Stimulated activated CD4-positive, alpha-beta T cell treated with anti-CD3 and anti-CD28 coated beads, TNF-alpha, amount 100 ng/mL, for 4 hours (primary cell): ENCODE measurements at places on chromosomes 6 and 20.

- no peak for DNase-seq
These were observed 4.3 kb upstream of the ARG1 start for GRCh38 chr6:131568726-131569125.

DNA sequence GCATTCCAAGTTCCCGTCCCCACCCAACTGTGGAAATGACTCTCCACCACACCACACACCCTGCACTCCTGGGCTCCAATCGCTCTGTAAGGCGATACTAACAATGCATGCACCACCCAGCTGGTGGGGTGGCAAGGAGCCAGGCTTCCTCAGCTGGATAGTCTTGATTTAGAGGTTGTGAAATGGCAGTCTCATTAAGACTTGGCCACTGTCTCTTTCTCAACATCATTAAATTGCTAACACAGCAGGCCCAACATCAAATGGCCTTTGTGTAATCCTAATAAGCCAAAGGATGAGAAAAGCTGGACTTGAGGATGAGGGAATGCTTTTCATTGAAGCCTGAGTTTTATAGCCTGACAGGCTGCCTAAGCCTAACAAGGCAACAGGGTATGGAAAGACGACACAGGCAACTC, 223.7 kb downstream of the GMDS start:
- DNase-seq: no peak

- no peak for DNase-seq
These were observed 49.8 kb upstream of the NEDD9 start for GRCh38 chr6:11282245-11282644.

GRCh38 chr6:146498309-146498708, 45.3 kb upstream of the RAB32 start:
- no peak for DNase-seq

DNA sequence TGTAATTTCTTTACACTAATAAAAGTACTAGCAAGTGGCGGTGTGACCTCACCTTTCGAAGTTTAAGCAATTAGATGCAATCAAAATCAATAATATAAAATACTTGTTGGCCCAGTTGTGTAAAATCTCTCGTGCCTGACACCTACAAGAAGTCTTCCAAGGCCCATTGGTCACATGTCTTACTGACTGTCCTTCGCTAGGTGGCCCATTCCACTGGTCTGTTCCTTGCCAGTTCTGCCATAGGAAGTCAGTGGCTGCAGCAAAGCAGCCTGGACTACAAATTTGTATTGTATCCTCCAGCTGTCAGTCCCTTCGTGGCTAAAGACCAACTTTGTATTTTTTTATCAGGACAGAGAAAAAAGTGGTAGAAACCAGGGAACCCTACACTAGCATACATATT, 61.8 kb downstream of the CYB5R4 start:
- DNase-seq: no peak

GRCh38 chr6:167236239-167236571, 54.9 kb upstream of the UNC93A start:
- no peak for DNase-seq

DNA sequence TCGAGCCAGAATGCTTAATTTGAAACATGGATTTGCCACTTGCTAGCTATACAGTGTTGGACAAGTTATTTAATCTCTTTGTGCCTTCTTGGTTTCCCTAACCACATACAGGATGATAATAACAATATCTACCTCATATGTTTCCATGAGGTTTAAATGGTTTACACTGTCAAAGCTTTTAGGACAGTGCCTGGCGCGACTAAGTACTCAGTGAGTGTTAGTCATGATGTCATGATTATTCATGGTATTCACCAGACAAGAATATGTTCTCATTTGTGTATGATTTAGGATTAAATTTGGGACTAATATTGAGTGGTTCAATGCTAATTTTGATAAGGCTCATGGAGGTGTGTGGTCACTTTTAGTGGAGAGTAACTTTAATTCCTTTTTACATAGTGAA, 167.4 kb downstream of the EYA4 start:
- no peak for DNase-seq

DNA sequence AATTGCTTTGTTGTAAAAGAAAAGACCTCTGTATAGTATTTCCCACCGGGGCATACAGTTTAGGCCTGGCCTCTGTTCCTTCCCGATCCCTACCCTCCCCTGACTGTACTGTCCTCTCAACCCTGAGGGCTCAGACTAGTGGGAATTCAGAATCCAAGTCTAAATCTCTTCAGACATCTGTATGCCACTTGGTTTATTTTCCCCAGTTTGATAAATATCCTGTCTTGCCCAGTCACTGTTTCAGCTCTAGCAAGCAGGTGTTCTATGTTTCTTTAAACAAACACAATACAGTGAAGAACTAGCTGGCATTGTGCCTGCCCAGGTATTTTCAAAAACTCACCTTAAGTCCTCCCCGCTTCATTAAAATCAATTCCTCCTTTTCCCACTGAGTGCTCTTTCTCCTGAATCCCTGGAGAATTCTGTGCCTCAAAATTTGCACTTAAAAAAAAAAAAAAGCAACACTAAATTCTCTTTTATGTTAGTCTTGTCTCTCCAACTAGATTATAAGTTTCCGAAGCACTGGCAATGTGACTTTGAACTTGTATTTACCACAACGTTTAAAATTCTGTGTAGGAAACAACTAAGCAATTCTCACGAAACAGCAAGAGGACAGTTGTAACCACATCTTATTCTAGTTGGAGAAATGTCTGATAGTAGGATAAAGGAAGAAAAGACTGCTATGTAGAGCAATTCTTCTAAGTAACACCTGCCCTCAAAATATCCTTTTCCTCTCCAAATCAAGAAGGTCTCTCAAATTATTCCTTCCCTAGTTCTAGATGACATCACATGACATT, 112.0 kb upstream of the CARMIL1 start:
- DNase-seq: no peak

GRCh38 chr20:60224914-60225313, 266.7 kb downstream of the CDH26 start:
- no peak for DNase-seq

- DNase-seq: no peak
These were observed 9.0 kb downstream of the OR2W1 start for GRCh38 chr6:29035951-29036350.

GRCh38 chr6:36124881-36125280, 5.4 kb upstream of the MAPK13 start:
- DNase-seq: no peak

GRCh38 chr20:54014293-54014926, 56.0 kb downstream of the BCAS1 start:
- no peak for DNase-seq

DNA sequence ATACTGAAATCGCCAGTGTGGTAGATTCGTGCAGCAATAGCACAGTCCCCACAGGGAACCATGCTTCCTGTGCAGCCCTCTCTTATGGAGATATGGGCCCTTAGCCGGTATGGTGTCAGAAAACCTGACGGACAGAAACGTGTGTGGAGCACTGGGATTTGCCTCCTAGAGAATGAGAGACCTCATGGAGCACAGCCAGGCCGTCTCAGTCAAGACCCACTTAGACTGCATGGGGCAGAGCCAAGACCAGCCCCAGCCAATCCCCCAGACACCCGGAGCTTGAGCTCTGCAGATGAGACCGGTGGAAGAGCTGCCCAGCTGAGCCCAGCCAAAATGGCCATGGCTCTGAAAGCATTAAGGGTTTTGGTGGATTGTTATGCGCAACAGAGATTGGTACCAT, 163.7 kb downstream of the DLL1 start:
- DNase-seq: no peak

- DNase-seq: no peak
These were observed 10.1 kb upstream of the C20orf204 start for GRCh38 chr20:64025826-64026412.

- no peak for DNase-seq
These were observed 144.2 kb downstream of the TBC1D32 start for GRCh38 chr6:121190122-121190521.

DNA sequence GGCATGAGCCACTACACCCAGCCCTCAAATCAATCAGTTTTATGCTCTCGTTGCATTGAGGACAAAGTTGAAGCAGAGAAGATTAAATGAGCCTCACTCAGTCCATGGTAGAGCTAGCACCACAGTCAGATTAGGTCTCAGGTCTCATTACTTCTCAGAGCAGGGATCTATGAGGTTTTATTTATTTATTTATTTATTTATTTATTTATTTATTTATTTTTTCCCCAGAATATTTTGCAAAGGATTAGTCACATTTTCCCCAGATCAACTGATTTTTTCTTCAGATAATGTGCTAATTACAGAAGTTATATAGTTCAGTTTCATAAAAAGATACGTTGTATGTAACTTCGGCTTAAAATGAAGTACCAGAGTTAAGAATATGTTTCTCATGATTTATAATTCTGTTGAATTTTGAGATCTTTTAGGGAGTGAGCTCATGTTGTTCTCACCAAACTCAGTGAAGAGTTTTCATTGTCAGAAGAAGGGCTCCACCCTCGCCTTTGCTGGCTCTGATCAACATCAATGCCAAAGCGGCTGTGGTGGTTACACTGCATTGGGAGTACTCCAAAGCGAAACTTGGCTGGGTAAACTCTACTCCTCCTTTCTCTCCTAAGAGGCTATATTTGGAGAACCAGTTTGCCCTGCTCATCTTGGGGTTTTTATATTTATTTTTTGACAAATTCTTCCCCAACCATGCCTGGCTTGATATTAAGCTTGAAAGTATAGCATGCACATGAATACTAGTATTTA, 12.9 kb upstream of the ID4 start:
- DNase-seq: no peak

- no peak for DNase-seq
These were observed 20.4 kb downstream of the THEMIS start for GRCh38 chr6:127880429-127880828.

DNA sequence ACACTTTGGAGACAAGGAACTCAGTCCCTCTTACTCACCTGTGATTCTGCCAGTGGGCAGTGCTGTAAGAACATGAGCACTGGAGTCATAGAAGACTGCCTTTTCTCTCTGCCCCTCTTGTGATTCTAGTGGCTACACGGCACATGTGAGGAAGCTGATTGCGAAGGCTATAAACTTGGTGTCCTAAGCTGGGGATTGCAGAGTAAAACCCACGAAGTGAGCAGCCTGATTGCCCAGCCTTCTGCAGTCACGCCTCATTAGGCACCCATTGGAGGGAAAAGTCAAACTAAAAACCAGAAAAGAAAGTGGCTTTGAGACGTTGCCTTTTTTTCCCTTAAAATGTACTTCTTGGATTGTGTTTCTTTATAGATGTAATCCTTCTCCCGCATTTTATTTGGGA, 748.4 kb upstream of the CHD6 start:
- DNase-seq: no peak

DNA sequence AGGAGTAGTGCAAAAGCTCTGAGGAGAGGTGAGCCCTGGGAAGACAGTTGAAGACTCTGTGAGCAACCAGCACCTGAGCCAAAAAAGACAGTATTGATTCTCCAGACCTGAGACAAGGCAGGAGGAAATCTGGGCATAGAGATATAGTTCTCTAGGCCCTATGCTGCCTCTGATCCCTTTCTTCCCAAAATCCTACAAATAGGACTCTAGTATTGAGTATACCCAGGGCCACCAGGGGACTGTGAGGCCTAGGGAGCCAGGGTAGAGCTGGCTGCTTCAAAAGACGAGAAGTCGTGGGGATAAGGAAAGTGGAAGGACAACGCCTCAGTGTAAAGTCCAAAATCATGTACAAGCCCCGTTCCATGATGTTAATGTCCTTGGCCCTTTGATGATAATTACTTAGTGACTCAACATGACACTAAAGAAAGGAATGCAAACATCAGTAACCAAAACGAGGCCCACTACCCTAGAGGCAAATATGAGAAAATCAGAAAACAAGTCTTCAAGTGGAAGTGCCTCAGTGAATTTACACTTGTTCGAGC, 197.3 kb upstream of the PROKR2 start:
- DNase-seq: no peak

DNA sequence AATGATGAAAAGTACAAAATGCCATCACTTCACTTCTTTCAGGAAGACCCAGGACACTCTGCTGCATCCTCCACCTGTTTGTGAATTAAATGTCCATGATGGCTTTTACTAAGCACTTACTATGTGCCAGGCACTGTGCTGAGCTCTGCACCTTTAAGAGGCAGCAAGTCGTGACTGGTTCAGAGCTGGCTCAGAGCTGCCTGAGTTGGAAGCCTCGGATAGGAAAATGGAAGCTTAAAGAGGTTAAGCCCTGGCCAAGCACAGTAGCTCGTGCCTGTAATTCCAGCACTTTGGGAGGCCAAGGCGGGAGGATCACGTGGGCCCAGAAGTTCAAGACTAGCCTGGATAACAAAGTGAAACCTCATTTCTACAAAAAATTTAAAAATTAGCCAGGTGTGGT, 95.6 kb downstream of the SNX5 start:
- DNase-seq: no peak

DNA sequence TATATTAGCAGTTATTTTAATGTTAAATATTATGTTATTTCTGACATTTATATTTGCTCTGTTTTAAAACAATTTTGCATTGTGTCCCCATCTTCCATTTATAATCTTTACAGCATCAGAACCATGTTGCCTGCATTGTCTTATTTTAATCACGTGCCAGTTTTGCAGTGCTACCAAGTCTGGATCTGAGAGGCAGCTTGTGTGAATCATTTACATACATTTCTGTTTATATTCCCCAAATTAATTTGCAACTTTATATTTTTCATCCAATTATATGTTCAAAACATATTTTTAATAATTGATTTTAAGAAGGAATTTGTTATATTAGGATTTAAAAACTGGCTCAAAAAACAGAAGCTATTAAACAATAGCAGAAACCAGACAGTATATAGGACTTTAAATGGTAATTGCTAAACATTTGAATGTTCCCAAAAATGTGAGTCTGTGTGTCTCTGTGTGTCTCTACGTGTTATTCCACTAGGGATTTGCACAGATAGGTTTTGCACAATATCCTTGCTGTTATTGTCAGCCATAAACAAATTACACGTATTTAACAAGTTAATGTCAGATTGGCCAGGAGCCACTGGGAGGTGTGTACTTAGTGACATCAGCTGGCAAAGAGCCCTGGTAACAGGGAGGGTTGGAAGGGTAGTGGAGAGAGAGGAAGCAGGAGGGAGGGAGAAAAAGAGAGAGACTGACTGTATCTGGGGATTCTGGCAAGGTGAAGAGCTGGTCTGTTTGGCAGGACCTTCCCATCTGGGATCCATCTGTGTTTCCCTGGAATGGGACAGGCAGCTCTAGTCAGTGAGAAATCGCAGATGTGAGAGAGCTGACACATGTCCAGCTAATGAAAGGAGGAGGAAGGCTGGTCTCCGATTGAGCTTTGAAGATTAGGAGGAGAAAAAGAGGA, 72.1 kb downstream of the CBFA2T2 start:
- no peak for DNase-seq

GRCh38 chr6:125587666-125588632, 161.5 kb upstream of the HEY2 start:
- no peak for DNase-seq

- DNase-seq: no peak
These were observed 65.1 kb upstream of the CDH4 start for GRCh38 chr20:61186771-61187472.
